ENCODE measurements at places on chromosomes 12 and 14.

GRCh38 chr12:21526721-21527345 is 737 bp downstream of the SPX start:
- no peak for DNase-seq

DNA sequence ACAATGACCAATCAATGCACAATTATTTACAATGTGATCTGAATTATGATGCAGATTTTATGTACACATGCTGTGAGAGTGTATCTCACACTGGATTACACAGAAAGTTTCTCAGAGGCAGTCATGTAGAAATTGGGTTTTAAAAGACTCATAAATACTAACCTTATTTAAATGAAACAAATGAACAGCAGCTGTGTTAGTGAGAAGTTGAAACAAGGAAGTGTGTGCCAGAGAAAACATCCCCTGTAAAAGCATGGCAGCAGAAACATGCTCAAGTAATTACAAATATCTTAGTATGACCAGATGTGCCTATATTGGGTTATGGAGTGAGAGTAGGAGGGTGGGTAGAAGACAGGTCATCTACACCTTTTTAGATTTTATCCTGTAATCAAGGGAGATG is 723.7 kb downstream of the C12orf50 start:
- no peak for DNase-seq

GRCh38 chr12:130952171-130952954 is 1.3 kb upstream of the ADGRD1 start:
- DNase-seq: no peak

- DNase-seq: no peak
These were observed 86.7 kb downstream of the B4GALNT3 start for GRCh38 chr12:546265-546919.

DNA sequence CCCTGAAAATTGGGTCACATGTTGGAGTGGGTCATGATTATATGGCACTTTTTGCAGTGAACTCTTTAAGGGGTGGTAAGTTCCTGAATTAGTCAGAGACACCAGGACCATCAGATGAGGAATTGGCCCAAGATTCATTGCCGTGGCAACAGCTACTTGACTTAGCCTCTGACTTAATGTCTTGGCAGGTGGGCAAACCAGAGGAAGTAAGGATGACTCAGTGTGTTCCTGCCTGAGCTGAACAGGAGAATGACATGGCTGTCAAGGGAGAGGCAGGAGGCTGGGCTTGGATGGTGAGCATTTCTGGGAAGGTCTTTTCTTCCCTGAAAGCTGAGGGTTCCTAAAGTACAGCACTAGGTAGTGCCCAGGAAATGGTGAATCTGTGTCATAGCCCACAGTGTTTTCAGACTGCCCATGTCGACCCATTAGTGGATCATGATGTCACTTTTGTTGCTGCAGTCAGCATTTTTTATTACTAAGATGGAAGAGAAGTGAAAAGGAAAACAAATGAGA is 170.1 kb upstream of the PWP1 start:
- no peak for DNase-seq

DNA sequence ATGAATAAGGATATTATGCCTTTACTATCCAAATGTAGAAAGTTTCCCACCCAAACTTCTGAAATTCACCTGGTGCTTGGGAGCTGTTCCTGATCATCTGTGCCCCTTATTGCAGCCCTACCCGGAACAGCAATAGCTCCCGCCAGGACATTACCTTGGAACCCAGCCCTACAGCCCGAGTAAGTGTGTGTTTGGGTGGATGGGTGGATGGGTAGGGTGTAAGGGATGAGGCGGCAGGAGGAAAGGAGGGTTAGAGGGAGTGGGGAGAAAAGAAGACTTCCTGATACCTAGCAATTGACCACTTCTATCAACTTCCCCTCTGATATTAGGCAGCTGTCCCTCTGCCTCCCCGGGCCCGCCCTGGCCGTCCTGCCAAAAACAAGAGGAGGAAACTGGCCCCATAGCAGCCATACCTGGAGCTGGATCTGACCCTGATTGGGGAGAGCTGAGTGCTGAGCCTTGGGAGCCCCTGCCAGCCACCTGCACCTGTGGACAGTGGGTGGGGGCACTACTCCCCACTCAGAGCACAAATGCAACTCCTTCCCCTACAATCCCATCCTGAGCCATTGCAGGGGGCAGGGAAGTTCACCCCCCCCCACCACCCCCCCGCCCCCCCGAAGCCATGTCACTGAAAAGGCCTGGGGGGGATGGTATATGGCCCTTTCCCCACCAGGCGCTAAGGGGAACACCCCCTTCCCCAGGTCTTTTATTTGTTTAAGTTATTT is 6.4 kb downstream of the MBD6 start:
- DNase-seq: no peak
